Glutamatergic neuron (in vitro differentiated cells): ENCODE measurements at places on chromosomes 3 and 15.

DNA sequence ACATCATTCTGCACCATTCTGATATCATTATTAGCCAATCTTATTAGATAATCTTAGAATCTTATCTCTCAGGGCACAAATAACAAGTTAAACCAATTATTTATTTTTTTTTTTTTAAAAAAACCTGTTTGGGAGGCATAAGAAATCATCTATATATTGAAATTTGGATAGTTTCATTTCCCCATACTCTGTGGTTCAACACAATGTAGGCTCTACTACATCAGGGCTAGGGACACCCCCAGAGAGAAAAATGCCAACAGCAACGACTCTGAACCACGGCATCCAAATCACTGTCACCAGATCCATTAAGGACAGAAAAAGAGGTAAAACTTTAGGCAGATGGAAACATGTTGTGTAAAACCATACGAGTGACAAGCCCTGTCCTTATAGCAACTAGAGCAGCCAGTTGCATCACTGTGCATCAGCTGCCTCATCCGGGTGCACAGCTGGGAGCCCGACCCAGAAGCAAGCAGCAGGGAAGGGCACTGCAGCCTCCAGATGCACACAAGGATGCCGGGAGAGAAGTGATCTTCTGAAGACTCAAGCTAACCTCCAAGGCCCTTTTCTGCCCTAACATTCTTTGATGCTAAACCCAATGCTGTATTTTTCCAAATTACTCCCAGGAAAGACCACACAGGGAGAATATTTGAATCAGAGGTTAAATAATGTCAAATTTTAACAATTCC, 381.1 kb downstream of the CTNNB1 start:
- DNase-seq = peak; percentile 51

DNA sequence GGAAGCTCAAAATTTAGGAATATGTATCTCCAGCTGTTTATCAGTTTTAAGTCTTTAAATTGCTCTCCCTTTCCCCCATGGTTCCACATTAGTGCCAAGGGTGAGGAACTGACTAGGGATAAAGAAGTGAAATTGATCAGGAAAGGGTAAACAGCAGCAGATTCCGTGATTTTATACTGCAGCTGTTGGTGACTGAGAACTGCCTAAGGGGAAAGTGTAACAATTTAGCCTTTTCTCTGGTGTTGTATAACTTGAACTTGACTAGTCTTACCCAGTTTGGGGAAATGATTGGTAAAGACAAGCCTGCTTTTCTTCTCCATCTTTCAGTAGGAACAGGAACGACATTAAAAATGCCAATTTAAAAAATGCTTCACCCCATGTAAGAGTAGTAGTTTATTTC, 5.0 kb downstream of the SPRED1 start:
- DNase-seq = no peak

- DNase-seq = no peak
These were observed 12.6 kb downstream of the FAM107A start for GRCh38 chr3:58564456-58565160.

DNA sequence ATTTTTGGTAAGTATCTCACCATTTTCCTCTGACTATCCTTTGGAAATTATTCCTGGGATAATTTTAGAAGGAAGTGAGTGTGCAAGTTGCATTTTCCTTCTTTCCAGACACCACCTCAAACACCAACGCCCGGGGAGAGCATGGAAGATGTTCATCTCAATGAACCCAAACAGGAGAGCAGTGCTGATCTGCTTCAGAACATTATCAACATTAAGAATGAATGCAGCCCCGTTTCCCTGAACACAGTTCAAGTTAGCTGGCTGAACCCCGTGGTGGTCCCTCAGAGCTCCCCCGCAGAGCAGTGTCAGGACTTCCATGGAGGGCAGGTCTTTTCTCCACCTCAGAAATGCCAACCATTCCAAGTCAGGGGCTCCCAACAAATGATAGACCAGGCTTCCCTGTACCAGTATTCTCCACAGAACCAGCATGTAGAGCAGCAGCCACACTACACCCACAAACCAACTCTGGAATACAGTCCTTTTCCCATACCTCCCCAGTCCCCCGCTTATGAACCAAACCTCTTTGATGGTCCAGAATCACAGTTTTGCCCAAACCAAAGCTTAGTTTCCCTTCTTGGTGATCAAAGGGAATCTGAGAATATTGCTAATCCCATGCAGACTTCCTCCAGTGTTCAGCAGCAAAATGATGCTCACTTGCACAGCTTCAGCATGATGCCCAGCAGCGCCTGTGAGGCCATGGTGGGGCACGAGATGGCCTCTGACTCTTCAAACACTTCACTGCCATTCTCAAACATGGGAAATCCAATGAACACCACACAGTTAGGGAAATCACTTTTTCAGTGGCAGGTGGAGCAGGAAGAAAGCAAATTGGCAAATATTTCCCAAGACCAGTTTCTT, 3.9 kb downstream of the NFKBIZ start:
- DNase-seq = no peak

DNA sequence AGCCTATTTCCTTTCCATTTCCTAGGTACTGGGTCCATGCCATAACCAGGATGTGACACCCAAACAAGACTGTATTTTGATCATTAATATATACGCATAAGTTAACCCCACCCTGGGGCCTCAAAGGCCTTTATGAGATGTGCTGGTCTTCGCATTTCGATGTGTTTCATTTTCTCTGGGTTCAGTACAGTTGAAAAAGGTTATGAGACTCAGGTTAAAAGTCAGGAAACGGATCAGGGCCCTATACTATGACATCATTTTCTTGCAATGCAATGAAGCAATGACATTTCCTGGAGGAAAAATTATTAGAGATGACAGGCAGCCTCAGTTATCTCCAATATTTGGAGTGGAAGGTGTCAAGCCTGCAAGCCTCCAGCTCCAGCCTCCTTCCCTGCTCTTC, 31.7 kb downstream of the TMEM212 start:
- DNase-seq = no peak

GRCh38 chr15:49410641-49411040, 12.4 kb upstream of the FGF7 start:
- no peak for DNase-seq

- DNase-seq = no peak
These were observed 14.2 kb upstream of the CLEC3B start for GRCh38 chr3:45011756-45012508.

DNA sequence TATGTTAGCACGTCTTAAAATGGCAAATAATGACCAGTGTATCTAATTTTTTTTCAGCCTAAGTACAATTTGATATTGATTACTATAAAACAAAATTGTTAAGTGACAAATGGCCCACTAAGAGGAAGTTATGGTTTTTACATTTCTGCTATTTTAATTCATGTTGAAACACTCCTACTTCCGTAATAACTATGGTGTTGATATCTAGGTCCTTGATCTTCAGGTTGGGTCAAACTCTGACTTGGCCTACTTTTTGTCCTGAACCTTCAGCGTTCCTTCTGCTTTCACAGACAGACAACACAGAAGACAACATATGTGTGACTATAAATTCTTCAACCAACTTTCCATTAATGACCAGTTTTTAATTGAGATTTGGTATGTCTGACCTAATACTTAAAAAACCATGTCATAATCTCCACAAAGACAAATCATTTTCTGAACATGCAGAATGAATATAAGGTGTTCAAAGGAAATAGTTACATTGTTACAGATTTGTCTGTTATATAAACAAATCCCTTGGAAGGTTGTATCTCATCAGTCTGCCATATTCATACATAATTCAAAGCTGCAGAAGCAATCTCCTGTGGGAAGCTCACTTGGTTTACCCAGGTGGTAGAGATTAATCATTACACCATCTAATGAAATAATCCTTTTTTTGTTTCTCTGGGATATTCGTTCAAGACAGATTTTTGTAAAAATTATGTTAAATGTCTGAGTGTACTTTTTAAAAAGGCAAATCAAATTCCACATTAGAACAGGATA, 92.1 kb upstream of the TSPAN3 start:
- no peak for DNase-seq

GRCh38 chr15:100986158-100986896, 67.2 kb downstream of the LRRK1 start:
- DNase-seq = no peak

- no peak for DNase-seq
These were observed 13.1 kb downstream of the RSL24D1 start for GRCh38 chr15:55183679-55184078.

- no peak for DNase-seq
These were observed 199.9 kb downstream of the FNDC3B start for GRCh38 chr3:172239218-172239790.

DNA sequence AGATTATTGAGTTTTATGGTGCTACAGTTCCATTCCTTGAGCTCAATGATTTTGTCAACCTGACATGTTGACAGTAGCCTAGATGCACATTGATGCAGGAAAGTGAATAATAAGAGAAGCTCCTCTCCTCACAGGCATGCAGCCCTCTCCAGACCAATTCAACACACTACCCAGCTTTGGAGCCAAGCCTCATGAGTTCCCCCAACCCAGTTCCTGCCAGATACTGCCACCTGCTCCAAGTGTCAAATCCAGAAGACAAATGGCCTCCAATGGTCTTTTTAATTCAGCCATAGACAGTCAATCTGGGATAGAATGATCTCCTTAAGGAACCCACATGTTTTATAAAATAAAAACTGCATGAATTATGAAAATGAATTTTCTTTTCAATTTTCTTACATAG, 83.7 kb upstream of the ARHGEF3 start:
- no peak for DNase-seq

DNA sequence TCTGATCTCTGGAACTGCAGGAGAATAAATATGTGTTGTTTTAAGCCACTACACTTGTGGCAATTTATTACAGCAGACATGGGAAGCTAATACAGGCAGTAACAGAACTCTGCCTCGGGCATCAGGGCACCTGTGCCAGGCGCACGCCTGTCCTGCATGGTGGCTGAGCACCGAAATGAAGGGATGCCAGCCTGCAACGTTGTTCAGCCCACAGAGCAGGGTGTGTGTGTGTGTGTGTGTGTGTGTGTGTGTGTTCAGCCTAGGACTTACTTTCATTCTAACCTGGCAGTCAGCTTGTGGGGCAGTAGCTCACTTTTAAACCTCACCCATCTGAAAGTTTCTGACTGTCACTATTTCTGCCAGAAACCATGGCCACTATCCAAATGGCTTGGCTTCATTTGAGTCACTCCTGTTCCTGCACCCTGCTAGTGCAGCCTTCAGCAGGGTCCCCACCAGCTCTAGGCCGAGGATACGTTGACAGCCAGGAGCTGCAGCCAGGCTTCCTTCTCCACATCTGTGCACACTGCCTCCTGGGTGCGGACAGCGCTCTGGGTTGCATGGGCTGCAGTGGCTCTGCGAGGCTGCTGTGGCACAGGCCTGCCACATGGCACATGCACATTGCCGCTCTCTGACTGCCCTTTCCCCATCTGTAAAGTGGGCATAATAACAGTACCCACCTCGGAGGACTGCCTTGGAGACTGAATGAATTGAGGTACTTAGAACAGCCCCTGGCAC, 4.5 kb downstream of the UROC1 start:
- DNase-seq = peak; percentile 12

DNA sequence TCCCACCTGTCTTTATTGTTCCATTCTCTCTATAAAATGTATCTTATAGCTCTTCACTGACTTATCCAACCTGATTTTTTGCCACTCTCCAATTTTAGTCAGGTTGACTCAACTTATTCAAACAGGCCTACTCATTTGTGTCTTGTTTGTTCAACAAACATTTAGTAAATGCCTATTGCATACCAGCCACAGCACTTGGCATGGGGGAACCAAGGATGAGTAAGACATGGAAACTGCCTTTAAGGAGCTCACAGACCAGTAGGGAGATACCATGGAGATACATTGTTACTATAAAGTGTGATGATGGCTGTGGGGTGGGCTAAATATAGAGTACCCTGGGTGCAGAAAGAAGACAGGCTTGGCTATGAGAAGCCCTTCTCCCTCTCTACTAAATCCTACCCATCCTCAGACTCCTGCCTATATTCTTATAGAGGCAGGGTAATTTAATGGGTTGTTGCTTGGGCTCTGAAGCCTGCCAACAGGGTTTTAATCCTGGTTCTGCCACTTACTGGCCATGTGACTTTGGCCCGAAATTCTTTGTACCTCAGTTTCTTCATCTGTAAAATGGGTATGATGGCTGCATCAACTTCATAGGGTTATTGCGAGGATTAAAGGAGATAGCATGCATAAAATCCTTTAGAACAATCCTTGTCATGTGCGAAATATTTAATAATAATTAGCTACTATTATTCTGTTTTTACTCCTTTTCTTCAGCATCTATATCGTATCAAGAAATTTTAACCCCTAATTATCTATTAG, 348.5 kb upstream of the UMPS start:
- DNase-seq = no peak

- no peak for DNase-seq
These were observed 139.6 kb upstream of the ZBTB20 start for GRCh38 chr3:115286529-115287197.

DNA sequence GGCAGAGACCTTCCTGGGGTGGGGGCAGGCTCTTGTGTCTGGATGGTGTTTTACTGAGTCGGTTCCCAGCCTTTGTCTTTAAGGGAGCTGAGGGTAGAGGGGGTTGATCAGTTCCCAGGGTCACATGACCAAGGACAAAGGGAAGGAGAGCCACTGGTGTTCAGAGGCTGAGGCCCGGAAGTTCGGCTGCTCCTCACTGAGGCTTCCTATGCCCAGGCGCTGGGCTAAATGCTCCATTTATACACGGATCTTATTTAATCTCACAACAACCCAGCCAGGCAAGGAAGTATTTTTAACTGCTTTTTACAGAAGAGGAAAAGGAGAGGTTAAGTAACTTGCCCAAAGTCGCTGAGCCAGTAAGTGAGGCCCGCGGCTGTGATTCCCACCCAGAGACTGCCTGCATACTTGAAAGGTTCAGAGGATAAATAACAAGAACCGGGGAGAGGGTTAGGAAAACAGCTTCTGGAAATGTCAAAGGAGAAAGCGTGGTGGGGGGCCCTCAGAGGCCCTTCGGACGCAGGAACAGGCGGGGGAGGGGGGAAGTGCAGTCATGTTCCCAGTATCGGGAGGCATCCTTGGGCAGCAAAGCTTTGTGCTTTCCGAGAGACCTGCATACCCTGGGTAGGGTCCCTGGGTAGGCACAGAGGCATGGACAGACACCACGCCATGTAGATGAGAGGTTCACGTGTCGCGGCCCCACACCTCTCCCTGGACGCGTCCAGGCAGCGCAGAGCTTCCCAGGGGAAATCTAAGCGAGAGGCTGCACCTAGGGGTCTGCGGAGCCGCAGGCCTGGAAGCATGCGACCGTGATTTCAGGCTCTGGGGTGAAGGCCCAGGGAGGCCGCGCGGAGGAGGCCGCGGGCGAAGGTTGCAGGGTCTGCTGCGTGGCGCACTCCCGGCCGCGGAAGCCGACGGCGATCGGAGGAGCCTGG, 21.3 kb downstream of the EPHB3 start:
- DNase-seq = no peak

DNA sequence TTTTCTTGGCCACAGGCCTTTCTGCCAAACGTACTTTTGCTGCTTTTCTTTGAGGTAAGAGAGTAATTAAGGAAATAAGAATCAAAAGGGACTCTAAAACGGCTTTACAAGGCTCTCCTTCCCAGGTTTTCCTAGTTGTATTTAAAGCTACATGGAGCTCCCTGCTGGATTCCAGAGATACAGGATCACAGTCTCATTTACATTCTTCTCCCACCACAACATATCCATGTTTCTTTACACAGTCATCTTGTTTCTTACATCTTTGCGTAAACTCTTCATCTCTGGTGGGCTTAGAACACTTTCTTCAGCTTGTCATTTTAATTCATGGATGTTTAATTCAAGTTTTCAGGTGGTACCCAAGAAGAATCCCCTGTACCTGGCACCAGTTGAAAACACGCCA, 117.6 kb upstream of the BFSP2 start:
- DNase-seq = no peak
